Fibroblast of upper back skin (primary cell): ENCODE measurements at places on chromosomes 12 and 14.
A peak's percentile ranks its signal among the peaks of the same experiment; 100 is the strongest.

DNA sequence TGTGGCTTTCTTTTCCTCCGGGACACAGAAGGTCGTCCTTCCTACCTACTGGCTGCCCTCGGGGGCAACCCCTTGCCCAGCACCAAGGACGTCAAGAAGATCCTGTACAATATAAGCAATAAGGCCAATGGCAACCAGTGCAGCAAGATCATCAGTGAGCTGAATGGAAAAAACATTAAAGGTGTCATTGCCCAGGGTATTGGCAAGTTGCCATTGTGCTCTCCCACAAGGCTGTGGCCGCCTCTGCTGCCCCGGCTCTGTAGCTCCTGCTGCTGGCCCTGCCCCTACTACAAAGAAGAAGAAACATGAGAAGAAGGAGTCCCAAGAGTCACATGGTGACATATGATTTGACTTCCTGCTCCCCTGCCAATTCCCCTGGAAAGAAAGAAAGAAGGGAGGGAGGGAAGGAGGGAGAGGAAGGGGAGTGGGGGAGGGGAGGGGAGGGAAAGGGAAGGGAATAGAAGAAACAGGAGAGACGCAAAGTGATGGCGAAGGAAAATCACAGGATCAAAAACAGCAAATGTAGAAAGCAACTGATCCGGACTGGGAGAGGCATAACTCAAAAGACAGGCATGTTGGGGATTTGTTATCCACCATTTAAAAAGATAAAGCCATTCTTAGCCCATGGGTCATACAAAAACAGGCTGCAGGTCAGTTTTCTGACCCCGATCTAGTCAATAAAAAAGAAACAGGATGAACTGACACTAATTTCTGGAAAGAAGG is 61.3 kb upstream of the RESF1 start:
- DNase-seq, result no peak

GRCh38 chr12:55017416-55017925 is 2.3 kb upstream of the NEUROD4 start:
- DNase-seq, result no peak

- no peak for DNase-seq
Observed at GRCh38 chr14:32023540-32023939, 53.6 kb upstream of the ARHGAP5 start.

GRCh38 chr12:93308281-93308680 is 69.4 kb upstream of the NUDT4 start:
- DNase-seq, result no peak

GRCh38 chr14:96146131-96146771 is 58.4 kb upstream of the BDKRB2 start:
- DNase-seq, result peak; percentile 75

DNA sequence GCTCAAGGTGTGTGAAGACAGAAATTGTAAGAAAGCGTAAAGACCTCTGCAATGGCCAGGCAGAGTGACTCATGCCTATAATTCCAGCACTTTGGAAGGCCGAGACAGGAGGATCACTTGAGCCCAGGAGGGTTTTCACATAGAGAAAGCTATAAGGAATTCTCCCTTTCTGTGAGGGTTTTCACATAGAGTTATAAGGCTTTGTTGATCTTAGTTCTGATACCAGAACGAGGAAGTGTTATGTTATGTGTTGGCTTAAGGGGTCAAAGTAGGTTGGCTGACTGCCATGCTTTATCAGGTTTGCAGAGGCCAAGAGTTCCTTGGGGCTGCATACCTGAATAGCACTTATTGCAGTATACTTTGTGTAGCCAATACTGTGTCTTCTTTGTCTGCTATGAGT is 139.1 kb downstream of the ERC1 start:
- no peak for DNase-seq

DNA sequence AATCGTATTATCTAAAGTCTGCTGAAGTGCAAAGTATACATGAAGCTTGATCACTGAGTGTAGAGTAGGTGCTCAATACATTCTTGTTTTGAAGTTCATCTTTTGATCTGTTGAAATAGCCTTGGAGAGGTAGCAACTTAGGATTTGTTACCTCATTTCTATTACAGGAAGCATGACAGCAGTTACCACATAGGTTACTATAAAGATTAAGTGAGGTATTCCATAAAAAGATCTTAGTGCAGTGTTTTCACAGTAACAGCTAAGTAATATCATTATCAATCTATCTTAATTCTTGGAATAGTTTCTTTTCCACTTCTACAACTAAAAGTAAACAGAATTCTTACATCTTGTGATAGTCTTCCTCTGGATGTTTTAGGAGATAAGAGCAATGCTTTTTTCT is 50.9 kb downstream of the BTBD7 start:
- DNase-seq, result no peak

DNA sequence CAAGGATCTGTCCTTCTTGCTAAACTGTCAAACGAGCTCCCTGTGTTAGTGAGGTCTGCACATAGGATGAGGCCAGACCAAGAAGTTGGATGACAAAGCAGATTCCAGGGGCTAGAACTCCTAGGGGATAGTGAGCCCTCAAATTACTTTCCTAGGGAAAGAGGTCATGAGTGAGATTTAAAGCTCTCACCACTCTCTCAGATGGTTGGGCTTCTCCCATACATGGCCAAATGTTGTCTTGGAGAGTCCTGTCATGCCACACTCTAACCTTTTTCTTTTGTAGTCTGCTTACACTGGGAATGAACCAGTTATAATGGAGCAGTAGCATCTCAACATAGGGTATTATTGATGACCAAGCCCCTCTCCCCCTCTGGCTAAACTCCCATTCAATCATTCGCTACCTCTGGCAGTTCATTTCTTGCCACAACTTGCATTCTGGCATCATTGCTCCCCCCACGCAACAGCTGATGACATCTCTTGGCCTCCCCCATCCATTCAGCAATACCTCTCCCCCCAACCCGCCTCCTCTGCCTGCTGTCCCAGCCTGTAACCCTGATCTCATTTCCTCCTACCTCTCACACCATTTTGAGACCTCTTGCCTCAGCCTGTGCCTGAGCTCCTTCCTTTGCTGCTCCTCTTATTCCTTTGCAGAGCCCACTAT is 64.7 kb upstream of the CISTR start:
- no peak for DNase-seq

GRCh38 chr14:68741839-68742470 is 50.9 kb downstream of the ZFP36L1 start:
- DNase-seq, result no peak
